ENCODE measurements at places on chromosomes 4 and X.

- no peaks in the 10 kb centered on the region for H3K36me3 ChIP-seq
- no peak overlapping the region for H3K4me3 ChIP-seq
- no peak for DNase-seq
- H3K27ac ChIP-seq = no peak overlapping the region
- H3K27me3 ChIP-seq = no peaks in the 10 kb centered on the region
- no peaks in the 10 kb centered on the region for H3K4me1 ChIP-seq
These were observed 1535.4 kb upstream of the ADGRL3 start for GRCh38 chr4:59664771-59665170.

DNA sequence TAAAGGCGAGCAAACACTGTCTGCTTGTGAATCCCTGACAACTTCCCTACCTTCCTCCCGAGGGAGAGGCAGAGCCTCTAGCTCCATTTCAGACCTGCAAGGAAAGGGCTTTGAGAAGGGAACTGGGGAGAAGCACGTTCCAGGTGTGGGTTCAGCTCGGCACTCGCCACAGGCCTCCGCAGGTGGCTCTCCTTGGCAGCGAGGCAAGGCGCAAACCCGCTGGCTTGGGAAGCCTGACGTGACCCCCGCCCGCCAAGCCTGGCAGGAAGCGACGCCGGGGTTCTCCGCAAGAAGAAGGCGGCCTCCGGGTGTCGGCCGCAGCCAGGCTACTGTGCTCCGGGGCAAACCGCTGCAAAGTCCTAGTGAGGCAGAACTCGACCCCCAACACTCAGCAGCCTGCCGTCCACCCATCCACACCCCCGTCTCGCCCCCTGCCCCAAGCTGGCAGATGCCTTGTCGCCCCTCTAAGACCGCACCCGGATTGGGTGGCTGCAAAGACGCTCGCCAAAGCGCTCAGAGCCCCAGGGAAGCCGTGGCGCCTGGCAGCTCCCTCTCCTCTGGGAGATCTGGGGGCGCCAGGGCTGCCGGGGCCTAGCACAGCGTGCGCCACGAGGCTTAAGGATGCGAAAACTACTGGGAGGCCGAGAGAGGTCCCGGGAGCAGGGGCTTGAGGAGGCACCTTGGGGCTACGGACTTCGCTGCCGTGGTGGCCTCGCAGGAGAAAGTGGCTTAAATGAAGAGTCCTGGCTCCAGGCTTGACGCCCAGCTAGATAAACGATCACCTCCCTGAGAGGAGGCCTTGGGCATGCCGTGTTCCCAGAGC, 21.8 kb downstream of the NKX3-2 start:
- H3K36me3 ChIP-seq = no peaks in the 10 kb centered on the region
- no peak overlapping the region for H3K27ac ChIP-seq
- no peak for DNase-seq
- H3K4me3 ChIP-seq = no peak overlapping the region

DNA sequence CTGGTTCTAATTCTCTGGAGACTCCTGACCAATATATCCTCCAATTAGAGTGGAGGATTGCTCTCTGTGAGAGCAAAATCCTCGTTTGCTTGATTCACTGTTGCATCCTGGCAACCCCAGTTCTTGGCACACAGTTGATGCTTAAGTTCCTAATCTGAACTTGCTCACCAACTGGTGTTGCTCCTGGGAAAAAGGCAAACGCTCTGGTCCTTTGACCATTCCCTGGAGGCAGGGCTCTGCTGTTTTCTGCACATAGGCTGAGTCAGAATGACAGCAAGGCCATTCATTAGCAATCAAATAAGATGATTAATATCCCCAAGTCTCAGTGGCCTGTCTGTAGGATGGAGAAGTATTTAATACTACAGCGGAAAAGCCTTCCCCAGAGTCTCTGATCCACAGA, 172.7 kb upstream of the TBC1D9 start:
- no peak overlapping the region for H3K27ac ChIP-seq
- no peaks in the 10 kb centered on the region for H3K36me3 ChIP-seq
- H3K27me3 ChIP-seq = no peaks in the 10 kb centered on the region
- DNase-seq = no peak
- no peak overlapping the region for H3K4me3 ChIP-seq
- peaks cover 4% of the 10 kb centered on the region for H3K4me1 ChIP-seq

- no peak overlapping the region for H3K27ac ChIP-seq
- no peak overlapping the region for H3K4me3 ChIP-seq
- no peak for DNase-seq
- H3K36me3 ChIP-seq = no peaks in the 10 kb centered on the region
- no peaks in the 10 kb centered on the region for H3K4me1 ChIP-seq
These were observed 390.8 kb upstream of the BOD1L1 start for GRCh38 chr4:14018191-14018853.

GRCh38 chr4:46131498-46132057, 7.7 kb upstream of the GABRG1 start:
- H3K27ac ChIP-seq = no peak overlapping the region
- DNase-seq = no peak
- H3K4me3 ChIP-seq = no peak overlapping the region
- H3K4me1 ChIP-seq = no peaks in the 10 kb centered on the region
- no peaks in the 10 kb centered on the region for H3K27me3 ChIP-seq

DNA sequence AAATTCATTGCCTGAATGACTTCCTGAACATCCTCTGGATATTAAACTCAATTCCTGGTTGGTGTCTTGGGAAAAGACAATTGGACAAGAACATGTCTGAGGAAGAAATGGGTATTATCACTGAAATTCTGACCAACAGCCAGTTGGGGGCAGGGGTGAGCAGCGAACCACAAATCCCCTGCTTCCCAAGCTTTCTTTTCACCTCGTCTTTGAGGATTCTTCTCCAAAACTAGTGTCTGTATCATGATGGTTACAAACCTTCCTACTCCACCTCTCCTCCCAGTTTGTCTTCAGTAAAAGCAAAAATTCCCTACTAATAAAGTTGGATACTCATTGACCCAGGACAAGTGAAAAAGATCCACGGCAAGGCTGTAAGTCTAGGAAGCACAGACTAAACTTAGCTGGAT, 48.3 kb upstream of the WDR1 start:
- peak; percentile 24 for DNase-seq
- no peaks in the 10 kb centered on the region for H3K27me3 ChIP-seq
- no peaks in the 10 kb centered on the region for H3K4me1 ChIP-seq

- DNase-seq = no peak
- H3K4me3 ChIP-seq = no peak overlapping the region
- H3K27ac ChIP-seq = no peak overlapping the region
These were observed 1676.4 kb downstream of the PCDH7 start for GRCh38 chr4:32396507-32397070.

GRCh38 chr4:109432696-109433095, 919 bp upstream of the SEC24B start:
- no peak for DNase-seq
- no peaks in the 10 kb centered on the region for H3K36me3 ChIP-seq
- H3K4me1 ChIP-seq = peaks cover 17% of the 10 kb centered on the region
- peak overlapping the region; percentile 86 for H3K4me3 ChIP-seq

DNA sequence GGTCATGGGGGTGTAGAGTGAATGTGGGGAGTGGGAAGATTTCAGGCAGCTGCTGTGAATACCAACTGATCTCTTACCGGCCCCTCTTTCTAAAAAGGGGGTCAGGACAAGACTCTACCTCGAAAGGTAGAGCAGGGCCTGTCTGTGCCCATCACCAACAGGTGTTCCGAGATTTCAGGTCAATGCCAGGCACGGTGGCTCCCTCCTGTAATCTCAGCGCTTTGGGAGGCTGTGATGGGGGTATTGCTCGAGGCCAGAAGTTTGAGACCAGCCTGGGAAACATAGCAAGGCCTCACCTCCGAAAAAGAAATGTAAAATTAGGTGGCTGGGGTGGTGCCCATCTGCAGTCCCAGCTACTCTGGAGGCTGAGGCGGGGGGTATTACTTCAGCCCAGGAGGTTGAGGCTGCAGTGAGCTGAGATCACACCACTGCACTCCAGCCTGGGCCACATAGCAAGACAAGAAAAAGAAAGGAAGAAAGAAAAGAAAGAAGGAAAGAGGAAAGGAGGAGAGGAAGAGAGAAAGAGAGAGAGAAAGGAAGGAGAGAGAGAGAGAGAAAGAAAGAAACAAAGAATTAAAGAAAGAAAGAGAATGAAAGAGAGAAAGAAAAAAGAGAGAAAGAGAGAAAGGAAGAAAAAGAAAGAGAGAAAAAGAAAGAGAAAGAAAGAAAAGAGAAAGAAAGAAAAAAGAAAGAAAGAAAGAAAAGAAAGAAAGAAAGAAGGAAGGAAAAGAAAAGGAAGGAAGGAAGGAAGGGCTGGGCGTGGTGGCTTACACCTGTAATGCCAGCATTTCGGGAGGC, 50.1 kb downstream of the CRLF2 start:
- no peaks in the 10 kb centered on the region for H3K36me3 ChIP-seq
- H3K4me1 ChIP-seq = no peaks in the 10 kb centered on the region
- no peak overlapping the region for H3K4me3 ChIP-seq

- H3K27me3 ChIP-seq = no peaks in the 10 kb centered on the region
- H3K27ac ChIP-seq = no peak overlapping the region
- H3K36me3 ChIP-seq = no peaks in the 10 kb centered on the region
- DNase-seq = no peak
- H3K4me1 ChIP-seq = no peaks in the 10 kb centered on the region
These were observed 95.4 kb downstream of the COL25A1 start for GRCh38 chr4:109207061-109207460.

DNA sequence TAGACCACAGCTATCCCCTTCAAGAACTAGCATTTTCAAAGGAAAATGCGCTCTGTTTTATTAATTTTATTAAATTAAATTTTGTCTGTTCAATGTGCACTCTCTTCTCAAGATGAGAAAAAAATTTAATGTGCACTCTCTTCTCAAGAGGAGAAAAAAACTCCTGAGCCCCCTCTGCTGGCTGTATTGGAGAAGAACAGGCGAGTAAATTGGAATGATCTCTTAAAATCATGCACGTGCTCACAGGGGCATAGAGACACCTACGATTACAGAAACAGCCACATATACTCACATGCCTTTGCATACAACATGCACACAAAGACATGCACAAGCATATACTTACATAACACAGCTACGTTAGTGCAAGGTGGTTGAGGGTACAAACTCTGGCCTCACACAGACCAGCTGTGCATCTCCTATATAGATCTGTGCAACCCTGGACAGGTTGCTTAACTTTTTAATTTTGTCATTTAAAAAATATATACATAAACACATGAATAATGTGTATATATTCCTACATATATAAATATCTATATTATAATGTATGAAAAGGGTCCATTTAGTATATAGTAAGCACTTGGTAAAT, 176.2 kb upstream of the CXorf66 start:
- H3K27ac ChIP-seq = no peak overlapping the region
- no peak overlapping the region for H3K4me3 ChIP-seq
- no peak for DNase-seq
- H3K36me3 ChIP-seq = no peaks in the 10 kb centered on the region
- H3K27me3 ChIP-seq = no peaks in the 10 kb centered on the region

GRCh38 chrX:19707246-19707871, 180.0 kb downstream of the SH3KBP1 start:
- no peaks in the 10 kb centered on the region for H3K4me1 ChIP-seq
- no peak overlapping the region for H3K27ac ChIP-seq
- DNase-seq = no peak
- no peaks in the 10 kb centered on the region for H3K27me3 ChIP-seq

DNA sequence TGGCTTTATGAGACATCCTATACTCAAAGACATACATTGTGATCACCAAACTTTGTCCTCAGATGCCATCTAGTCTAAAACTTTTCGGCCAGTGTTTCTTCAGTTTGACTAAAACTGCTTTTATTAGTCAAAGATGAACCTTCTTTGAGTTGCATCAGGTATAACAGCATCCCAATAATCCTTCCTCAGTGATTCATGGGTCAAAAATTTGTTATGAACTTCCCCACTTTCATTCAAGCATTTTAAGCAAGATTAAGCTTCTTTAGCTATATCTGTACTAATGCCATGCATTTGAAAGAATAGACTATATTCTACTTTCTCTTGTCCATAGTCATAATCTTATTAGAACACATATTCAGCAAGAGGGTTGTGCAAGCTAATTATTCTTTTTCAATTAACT, 1070.4 kb upstream of the ADGRL3 start:
- no peak overlapping the region for H3K4me3 ChIP-seq
- no peak for DNase-seq
- no peaks in the 10 kb centered on the region for H3K36me3 ChIP-seq
- no peak overlapping the region for H3K27ac ChIP-seq
- no peaks in the 10 kb centered on the region for H3K27me3 ChIP-seq

DNA sequence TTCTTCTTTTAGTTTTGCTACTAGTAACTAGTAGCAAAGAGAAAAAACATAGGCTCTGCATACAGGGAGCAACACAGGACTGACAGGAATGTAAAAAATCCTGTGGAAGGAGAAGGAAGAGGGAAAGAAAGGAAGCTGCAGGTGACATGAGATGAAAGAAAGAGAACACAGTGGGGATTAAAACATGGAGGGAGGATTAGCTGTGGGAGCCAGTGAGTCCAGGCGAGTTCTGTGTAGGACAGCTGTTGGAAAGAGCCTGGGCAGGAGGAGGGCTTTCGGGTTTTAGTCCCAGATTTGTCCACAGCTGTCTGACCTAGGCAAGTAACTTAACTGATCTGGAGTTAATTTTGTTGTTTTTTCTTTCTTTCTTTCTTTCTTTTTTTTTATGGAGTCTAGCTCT, 21.6 kb downstream of the CCNG2 start:
- DNase-seq = no peak
- no peak overlapping the region for H3K27ac ChIP-seq
- H3K4me1 ChIP-seq = no peaks in the 10 kb centered on the region
- no peaks in the 10 kb centered on the region for H3K36me3 ChIP-seq
- H3K4me3 ChIP-seq = no peak overlapping the region

GRCh38 chr4:173014113-173014558, 154.5 kb upstream of the GALNT7 start:
- no peaks in the 10 kb centered on the region for H3K4me1 ChIP-seq
- no peak overlapping the region for H3K4me3 ChIP-seq
- no peak overlapping the region for H3K27ac ChIP-seq
- no peaks in the 10 kb centered on the region for H3K36me3 ChIP-seq
- no peaks in the 10 kb centered on the region for H3K27me3 ChIP-seq
- DNase-seq = peak; percentile 24

DNA sequence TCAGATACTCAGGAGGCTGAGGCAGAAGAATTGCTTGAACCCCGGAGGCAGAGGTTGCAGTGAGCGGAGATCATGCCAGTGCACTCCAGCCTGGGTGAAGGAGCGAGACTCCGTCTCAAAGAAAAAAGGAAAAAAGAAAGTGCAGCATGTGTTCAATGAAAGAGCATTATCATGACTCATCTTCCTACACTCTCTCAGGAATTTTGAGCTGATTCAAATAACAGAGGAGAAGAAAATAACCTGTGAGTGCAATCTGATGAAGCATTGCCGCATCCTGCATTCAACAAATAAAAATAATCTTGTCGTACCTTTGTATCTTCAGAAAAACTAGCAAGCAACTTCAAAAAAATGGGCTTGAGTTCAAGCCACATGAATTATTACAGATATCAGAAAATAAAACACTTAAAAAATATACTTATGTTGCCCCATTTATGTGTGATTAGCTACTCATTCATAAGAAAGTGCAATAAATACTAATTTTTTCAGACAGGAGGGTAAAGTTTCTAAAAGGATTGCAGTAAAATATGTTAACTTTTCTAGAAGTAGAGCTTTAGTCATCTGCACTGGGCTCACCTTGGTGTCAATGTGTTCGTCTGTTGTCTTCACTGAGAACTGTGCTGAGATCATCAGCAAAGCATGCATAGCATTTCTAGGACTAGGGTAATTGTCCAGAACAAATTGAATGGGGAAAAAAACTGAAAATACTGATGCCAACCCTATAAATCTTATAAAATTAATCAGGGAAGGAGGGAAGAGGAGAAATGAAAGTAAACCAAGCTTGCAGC, 90.4 kb upstream of the VCX3B start:
- no peaks in the 10 kb centered on the region for H3K27me3 ChIP-seq
- H3K4me1 ChIP-seq = no peaks in the 10 kb centered on the region
- DNase-seq = no peak
- no peaks in the 10 kb centered on the region for H3K36me3 ChIP-seq
- no peak overlapping the region for H3K27ac ChIP-seq
